AG08395 (cell line): ENCODE measurements at places on chromosomes 2 and 18.

DNA sequence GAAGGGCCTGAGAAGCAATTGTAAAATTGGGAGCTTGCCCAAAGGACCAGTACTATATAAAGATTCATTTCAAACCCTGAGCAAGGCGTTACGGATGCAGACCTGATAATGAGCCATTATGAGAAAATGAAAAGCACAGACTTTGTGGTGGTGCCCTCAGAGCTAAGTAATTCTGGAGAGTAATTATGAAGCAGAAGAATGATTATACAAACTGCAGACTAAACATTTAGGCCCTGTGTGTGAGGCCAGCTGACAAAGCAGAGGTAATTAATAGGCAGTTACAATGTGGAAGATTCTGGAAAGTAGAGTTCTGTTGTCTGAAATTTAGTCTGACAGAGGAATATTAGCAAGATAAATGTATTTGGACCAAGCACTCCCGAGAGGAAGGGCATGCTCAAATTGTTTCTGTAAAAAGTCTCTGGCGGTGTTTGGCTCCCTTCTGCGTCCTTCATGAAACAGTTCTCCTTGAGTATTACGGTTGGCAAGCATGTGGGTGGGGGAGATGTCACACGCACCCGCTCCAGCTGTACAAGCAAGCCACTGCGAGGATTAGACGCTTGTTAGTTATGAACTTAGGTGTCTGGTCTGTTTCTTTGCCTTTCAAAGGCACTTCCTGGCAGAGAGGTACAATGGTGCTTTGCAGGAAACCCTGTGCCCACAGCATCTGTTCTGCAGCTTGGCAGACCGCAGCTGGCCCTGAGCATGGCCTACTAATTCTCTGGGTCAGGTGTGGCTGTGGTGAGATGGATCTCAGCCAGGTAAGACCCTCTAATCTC, 45.5 kb downstream of the CDC42EP3 start:
- DNase-seq, result no peak

GRCh38 chr2:71965530-71965929, 182.1 kb downstream of the CYP26B1 start:
- DNase-seq, result no peak

- no peak for DNase-seq
Observed at GRCh38 chr2:216700088-216700567, 4.8 kb upstream of the IGFBP5 start.

- no peak for DNase-seq
Observed at GRCh38 chr2:239717319-239717675, 307.8 kb downstream of the NDUFA10 start.

DNA sequence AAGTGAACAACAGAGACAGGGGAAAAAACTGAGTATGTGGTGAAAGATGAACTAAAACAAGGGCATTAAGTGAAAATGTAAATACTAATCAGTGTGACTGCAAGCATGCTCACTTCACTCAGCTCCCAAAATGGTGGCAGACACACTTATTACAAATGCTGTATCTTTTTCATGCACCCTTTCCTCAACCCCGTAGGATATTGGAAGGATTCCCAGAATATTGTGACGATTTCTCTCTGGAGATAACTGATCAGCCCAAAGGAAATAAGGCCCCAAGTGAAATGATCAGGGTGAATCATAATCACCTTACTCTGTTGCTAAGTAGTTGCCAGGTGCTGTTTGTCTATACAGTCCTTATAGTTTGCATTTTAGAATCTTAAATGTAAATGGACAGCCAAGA, 138.9 kb upstream of the IL1R2 start:
- no peak for DNase-seq

DNA sequence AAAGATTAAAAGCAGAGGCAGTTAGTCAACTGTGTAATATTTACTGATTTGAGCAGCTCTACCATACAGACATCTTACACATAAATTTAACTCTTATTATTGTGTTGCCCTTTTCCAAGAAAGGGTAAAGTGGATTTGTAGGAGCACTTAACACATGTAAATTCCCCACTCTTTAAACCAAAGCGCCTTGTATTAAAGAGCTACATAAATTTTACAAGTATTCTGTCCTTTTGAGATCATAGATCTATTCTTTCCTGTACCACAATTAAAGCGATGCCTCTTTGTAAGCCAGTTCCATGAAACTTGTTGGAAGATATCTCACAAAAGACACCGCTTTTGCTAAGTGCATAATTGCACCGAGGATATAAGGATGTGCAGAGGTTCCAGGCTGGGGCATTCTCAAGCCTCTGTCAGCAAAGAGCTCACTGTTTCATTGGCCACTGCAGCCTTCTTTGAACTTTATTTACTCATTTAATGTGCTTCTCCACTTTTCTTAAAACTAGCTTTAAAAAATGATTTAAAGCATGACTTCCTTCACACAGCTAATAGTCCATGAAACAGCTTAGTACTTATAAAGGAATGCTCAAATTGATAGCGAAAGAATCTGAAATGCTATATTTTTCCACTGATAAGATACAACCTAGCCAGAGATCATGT, 520.0 kb upstream of the TCF4 start:
- no peak for DNase-seq

GRCh38 chr2:232347369-232347768, 31.2 kb upstream of the ALPP start:
- DNase-seq, result no peak
